Stromal cell of bone marrow (primary cell): ENCODE measurements at places on chromosomes 4 and X.
A peak's percentile ranks its signal among the peaks of the same experiment; 100 is the strongest.

GRCh38 chrX:133307094-133307493 lies 88.9 kb upstream of the TFDP3 start:
- no peak for DNase-seq

DNA sequence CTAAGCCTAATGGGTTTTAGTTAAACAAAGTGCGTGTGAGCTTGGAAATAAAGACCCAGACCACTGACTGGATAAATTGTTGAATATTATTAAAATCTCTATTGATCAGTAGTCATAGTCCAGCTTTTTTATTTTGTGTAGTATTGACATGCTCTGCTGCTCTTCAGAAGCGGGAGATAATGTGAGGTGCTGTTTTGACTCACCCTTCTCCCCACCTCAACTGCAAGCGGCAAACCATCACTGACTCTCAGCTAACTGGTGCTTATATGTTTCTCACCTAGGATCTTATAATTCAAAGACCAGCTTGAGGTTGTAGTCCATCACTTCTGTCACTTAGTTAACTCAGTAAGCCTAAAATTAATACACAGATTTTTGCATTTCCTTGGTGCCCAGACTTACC lies 72.2 kb downstream of the COMMD8 start:
- DNase-seq: no peak

DNA sequence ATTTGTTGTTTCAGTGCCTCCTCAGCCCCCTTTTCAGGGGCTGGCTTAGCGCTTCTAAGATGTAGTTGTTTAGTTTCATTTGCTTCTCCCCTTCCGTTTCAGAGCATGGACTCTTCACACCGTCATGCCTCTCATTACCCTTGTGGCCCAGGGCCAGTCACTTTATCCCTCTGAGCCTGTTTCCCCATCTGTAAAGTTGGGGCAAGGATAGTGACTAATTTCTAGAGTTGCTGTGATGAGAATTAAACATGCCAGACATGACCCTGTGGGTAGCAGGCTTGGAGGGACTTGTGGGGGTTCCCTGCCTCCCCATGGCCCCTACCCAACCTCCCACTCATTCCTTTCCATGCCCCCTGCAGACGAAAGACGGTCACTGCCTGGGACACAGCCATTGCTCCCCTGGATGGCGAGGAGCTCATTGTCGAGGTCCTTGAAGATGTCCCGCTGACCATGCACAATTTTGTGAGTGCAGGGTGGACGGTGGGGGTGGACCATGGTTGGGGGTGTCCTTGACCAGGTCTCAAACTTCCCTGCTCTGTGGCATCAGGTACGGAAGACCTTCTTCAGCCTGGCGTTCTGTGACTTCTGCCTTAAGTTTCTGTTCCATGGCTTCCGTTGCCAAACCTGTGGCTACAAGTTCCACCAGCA lies 3.6 kb downstream of the ARAF start:
- DNase-seq: no peak

DNA sequence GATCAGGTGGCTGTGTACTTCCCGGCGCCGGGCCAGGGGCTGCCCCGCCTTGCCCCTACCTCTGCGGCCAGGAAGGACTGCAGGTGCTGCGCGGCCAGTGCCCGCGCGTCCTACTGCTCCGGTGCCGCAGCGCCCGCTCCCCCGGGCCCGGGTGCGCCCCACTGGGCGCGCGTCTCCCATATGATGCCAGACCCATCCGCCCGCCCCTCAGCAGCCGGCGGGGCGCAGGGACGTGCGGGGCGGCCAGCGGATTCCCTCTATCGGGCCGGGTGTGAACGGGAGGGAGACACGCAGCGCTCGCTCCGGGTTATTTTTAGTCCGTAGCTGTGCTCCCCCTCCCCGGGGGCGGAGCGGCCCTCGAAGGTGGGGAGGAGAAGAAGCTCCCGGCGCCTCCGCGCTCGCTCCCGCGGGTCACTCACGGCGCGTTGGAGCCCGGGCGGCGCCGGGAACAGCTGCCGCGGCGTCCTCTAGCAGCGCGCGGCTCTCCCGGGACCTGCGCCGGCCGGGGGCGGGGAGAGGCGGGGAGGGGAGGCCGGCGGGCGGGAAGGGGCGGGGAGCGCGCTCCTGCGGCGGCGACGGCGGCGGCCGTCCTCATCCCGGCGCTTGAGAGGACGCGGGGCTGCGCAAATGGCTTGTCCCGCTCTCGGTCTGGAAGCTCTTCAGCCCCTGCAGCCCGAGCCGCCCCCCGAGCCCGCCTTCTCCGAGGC lies 103.6 kb downstream of the UCHL1 start:
- no peak for DNase-seq

- DNase-seq: no peak
Measured at GRCh38 chr4:117421706-117422105, 336.3 kb upstream of the TRAM1L1 start.

GRCh38 chr4:145234091-145234706 lies 53.8 kb upstream of the OTUD4 start:
- DNase-seq: peak; percentile 28

DNA sequence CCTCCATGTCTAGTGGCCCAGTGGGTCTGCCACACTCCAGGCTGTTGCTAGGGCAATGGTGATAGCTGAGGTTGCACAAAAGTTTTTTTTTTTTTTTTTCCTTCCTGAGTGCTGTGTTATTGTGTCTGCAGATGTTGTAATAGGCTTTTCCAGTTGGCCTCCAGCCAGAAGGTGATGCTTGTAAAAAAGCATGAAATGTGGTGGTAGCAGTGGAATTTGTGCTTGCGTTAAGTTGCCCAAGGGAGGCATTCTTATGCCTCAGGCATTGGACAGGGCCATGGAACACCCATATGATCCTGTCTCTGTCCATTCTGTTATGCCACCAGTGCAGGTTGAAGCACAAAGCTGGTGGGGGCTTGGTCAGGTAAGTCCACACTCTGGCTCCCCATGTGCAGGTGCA lies 660.5 kb upstream of the SPANXN1 start:
- no peak for DNase-seq
